ENCODE measurements at places on chromosomes 4 and X.
A peak's percentile ranks its signal among the peaks of the same experiment; 100 is the strongest.

DNA sequence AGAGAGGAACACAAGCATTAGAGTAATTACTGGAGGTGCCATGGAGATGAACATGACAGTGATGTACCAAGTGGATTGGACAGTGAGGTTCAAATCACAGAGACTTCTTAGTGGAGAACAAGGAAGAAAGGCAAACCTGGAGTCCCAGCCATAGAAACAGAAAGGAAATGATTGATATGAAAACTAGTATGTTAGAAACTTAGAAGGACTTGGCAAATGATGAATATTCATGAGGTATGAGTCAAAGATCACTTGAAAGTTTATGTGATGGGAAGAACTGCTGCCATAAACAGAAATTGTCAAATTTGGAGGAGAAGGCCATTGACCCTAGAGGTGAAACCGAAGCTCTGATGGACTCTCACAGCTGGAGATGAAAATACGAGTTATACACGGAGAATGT, 88.2 kb downstream of the PHOX2B start:
- no peak for DNase-seq

GRCh38 chr4:29307755-29308154, 1412.4 kb upstream of the PCDH7 start:
- DNase-seq, result no peak

DNA sequence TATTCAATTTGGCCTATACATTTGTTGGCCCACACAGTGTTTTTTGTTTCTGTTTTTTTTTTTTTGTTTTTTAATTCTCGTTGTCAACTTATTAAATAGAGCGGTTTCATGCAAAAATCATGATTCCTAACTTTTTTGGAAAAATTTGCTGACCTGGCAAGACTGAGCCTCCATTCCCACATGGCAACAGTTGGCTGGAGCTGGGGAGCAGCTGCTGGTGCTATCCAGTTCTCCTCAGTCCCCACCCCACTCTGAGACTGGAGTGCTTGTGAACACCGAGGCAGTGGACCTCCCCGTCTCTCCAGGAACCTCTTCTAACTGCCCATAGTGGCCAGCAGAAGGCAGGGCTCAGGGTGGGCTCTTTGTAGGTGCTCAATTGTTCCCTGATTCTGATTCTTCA, 95.7 kb upstream of the OTUD4 start:
- no peak for DNase-seq

DNA sequence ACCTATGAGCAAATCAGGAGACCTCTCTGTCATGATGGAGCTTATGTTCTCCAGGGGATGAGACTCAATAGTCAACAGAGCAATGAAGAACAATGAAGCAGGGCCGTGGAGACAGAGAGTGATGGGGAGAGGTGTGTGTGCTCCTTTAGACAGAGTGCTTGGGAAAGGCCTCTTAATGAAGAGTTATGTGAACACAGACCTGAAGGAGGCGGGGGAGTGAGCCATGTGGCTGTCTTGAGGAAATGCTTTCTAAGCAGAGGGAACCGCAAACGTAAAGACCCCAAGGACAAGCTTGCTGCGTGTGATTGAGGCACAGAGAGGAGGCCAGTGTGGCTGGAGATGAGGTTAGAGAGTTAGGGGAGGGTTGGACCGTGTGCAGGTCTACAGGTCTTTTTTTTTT, 53.1 kb downstream of the CHRNA9 start:
- DNase-seq, result no peak

DNA sequence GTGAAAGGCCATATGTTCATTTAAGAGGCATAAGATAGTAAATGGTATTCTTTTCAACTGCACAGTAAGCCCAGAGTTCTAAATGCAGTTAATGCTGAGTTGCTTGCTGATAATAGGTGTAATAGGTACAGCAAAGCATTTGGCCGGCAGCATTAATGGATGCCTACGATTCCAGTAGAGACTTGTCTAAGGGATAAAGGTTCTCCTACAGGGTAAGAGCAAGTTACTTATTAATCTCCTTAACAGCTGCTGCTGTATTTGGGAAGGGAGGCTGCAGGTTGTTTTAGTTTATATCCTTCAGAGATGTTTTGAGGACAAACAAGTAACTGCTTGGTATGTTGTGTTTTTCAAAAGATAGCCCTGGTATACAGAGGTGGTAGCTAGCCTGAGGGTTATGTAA, 16.8 kb downstream of the TSPAN7 start:
- no peak for DNase-seq

GRCh38 chrX:142233400-142233799, 28.3 kb upstream of the MAGEC2 start:
- peak; percentile 29 for DNase-seq

GRCh38 chr4:4734425-4734824, 125.0 kb upstream of the MSX1 start:
- DNase-seq, result no peak

DNA sequence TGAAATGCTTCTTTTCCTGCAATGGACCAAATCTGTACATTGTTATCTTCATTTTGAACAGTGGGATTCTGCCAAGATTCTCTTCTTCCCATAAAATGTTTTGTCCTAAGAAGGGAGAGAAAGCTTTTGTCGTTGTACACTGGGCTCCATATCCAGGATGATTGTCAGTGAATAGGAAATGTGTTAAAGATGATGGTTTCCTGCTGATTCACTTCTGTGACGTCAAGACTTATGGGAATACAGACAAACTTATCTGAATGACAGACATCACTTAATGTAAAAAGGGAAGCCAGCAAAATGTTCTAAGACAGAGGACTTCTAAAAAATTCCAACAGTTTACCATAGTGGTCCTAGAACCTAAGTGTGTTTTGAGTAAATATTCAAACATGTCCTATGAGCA, 53.7 kb upstream of the HPF1 start:
- DNase-seq, result no peak

DNA sequence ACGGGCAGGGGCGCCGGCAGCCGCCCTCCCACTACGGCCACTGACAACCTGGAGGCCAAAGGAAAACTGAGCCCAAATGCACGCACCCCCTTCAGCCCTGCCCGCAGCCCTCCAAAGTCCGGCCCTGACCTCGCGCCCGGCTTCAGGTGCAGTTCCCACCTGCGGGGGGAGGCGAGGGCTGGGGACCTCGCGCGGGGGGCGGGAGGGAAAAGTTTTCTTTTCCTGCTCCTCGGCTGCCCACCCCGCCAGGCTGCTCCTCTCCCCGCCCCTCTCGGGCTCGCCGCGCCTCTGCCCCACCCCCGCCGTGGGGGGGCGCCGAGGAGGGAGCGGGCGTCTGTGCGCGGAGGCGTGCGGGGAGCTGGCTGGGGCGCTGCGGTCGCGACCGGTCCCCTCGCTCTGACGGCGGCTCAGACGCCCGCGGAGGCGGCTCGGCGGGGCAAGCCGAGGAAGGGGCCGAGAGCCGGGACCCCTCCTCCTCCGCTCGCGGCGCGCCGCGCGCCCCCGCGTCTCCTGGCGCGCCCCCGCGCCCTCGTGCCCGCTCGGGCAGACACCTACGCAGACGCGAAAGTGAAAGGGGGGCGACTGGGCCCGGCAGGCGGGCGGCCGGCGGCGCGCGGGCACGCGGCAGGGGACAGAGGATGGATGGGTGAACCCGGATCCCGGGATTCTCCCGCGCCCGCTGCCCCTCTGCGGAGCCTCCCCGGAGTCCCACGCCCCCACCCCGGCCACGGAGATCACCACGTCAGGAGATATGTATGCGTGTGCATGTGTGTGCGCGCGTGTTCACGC, 3.1 kb upstream of the NR3C2 start:
- peak; percentile 70 for DNase-seq

DNA sequence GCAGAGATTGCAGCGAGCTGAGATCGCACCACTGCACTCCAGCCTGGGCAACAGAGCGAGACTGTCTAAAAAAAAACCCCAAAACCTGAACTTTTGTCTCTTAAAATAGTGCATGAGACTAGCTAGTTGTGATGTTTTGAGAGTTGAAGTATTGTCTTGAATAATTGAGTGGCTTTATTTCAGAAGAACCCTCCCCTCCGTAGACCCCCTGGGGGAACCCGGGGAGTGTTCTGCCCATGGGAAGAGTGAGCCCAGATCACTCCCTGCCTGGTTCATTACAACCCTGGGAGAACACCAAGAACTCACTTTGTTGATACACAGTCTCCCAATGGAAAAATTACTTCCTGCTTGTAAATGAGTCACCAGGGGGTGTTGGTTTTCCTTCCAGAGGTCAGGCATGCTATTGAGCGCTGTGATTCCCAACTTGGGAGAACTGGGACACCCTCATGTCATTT, 65.3 kb upstream of the SHISA3 start:
- no peak for DNase-seq

GRCh38 chr4:74660866-74661265, 133.5 kb downstream of the BTC start:
- DNase-seq, result no peak

DNA sequence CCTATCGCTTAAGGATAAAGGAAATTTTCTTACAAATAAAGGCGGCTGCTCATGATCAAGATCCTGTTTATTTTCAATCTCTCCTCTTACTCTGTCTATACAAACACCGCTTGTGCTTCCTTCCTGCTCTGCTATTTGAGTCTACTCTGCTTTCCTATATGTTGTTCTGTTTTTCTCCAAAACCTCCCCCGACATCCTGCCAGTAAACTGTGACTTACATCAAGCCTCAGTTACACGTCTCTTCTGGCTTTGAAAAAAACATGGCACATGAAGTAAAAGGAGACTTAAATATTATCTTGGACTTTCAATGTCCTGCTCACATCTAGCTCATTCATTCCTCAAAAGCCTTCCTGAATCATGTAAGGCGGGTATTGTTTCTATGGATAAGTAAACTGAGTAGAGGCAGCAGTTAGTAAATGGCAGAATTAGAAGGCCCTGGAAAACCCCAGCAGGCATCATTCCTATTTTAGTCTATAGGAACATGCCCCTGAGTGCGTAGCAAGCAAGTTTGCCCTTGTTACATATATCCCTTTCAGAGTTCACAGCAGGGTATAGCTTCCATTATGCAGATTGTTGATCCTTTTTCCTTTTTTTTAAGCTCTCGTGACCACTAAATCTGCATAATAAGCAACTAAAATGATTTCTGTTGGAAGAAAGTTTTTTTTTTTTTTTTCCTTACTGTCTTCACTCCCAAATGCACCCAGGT, 280.1 kb downstream of the RAPGEF2 start:
- DNase-seq, result no peak

GRCh38 chr4:168699224-168699878, 202.5 kb downstream of the PALLD start:
- no peak for DNase-seq

DNA sequence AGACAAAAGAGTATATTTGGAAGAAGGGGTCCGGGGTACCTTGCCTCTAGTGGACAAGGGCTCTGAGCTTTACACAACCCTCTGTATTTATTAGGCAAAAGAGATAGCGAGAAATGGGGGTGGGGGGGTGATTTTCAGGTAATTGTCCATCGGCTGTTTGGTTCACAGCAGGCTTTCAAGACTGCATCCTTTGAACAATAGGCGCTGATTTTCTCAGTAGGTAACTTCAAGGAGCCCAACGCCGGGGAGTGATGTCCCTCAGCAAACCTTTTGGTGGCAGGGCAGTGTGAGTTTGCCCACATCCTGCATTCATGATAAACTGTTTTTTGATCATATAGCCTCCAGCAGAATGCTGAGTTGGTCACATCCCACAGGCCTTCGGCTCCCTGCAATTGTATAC, 61.6 kb downstream of the KDM5C start:
- no peak for DNase-seq

GRCh38 chr4:7902101-7902553, 37.5 kb downstream of the AFAP1 start:
- no peak for DNase-seq

GRCh38 chr4:121690001-121690400, 6.8 kb downstream of the ANXA5 start:
- DNase-seq, result no peak

GRCh38 chr4:148057516-148057915, 325.6 kb downstream of the ARHGAP10 start:
- no peak for DNase-seq

DNA sequence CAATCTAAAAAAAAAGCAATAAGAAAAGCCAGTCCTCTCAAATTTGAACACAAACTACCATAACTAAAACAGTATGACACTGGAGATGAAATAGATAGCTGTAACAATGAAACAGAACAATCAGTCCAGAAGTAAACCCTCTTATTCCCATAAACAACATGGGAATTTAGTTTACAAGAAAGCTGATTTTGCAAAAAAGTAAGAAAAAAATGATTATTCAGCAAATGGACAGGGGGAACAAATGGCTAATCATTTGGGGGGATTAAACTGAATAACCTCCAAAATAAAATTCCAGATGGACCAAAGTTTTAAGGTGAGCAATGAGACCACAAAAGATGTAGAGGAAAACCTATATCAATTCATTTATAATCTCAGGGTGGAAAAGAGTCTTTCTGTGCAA, 16.1 kb upstream of the SASH3 start:
- DNase-seq, result no peak

Measured in neuronal stem cell (in vitro differentiated cells).